ENCODE measurements at places on chromosomes 6 and 20. TPM values are rescaled to one million over a fixed set of nuclear protein-coding genes. Genes with fewer than 3 reads are reported as not detected.

GRCh38 chr6:21382821-21383449 lies 210.6 kb upstream of the SOX4 start:
- no peaks in the 10 kb centered on the region for H3K27me3 ChIP-seq
- H3K36me3 ChIP-seq, result no peaks in the 10 kb centered on the region
- peak overlapping the region; percentile 57 for H3K27ac ChIP-seq
- peak overlapping the region; percentile 31 for H3K4me3 ChIP-seq
- DNase-seq, result no peak

DNA sequence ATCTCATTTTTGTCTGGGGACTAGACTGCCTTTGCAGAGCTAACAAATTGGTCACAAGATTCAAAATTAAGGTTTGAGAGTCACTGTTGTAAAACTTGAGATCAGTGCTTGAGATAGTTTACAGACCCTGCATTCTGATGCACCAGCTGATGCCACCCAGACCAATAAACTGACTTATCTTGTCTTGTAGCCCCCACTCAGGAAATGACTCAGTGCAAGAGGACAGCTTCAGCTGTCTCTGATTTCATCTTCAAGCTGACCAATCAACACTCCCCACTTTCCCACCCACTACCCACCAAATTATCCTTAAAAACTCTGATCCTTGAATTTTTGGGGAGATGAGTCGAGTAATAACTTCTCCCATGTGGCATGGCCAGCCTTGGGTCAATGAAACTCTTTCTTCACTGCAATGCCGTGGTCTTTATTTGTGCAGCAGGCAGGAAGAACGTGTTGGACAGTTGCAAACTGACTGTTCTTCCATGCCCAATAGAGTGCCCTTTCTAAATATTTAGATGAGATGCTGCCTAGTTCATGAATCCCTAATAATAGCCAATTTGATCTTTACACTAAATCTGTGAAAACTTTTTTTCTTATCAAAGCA lies 48.3 kb upstream of the PROKR2 start:
- no peaks in the 10 kb centered on the region for H3K36me3 ChIP-seq
- no peak overlapping the region for H3K27ac ChIP-seq
- peaks cover 25% of the 10 kb centered on the region for H3K27me3 ChIP-seq
- H3K4me1 ChIP-seq, result no peaks in the 10 kb centered on the region

DNA sequence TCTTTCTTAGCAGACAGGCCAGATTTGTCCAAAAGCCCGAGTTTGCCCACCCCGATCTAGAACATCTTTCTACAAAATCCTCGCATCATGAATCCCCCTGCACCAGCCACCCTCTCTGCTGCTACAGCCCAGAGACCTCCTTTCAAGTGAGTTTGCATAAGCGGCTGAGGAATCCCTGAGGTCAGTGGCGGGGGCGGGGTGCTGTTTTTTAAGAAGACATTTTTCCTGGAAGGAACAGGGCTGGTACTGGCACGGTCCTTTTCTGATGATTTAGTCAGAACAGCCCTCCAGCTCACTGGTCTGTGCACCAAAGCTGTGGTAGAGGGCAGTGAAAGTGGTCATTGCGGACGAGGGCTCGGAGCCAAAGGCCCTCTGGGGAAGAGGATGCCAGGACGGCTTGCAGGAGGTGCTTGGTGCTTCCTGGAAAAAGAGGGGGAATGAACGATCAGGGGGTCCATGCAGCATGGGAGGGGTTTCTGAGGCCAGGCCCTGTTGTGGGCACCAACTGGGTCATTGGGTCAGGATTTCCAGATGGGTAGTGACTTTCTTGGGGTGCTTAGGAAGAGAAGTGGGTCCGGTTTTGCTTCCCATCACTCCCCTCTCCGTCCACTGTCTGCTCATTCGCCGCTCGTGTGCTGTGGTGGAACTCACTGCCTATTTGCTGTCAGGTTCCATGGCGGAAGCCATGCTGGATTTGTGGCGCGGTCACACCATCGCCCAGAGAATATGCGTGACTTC lies 50.4 kb downstream of the GNAS-AS1 start:
- no peaks in the 10 kb centered on the region for H3K36me3 ChIP-seq
- no peaks in the 10 kb centered on the region for H3K27me3 ChIP-seq
- H3K4me3 ChIP-seq, result no peak overlapping the region
- peaks cover 8% of the 10 kb centered on the region for H3K4me1 ChIP-seq
- no peak for DNase-seq

DNA sequence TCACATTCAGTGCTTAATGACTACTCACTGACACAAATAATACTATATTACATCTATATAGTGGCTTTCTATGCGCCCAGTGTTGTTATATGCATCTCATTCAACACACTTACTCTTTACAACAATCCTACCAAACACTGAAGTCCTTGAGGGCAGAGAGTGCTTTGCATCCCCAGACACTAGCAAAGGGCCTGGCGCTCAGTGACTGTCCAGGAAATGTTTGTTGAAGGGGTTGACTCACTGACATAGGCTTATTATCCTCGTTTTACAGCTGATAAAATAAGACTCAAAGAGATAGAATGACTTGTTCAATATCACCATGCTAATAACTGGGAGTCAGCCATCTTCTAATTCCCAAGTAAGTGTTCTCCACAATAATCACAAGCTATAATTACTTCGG lies 163.3 kb downstream of the ARHGAP18 start:
- DNase-seq, result no peak
- no peaks in the 10 kb centered on the region for H3K4me1 ChIP-seq
- no peaks in the 10 kb centered on the region for H3K27me3 ChIP-seq
- no peak overlapping the region for H3K4me3 ChIP-seq
- no peak overlapping the region for H3K27ac ChIP-seq

DNA sequence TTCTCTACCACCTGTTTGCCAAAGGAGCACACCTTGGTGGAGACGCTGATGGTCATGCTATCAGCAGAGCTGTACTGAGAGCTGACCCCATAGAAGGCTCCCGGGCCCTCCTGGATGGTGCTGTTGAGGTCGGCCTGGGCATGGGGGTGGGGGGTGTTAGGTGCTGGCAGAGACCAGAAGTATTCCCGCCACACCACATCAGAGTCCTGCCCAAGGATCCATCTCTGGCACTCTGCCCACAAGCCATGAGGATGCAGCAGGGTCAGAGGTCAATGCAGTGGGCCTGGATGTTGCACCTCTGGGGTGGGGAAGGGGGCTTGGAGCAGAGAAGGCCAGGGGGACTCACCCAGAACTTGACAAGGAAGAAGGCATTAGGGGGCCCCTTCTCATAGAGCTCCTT lies 7.4 kb downstream of the RPL10A start:
- H3K4me3 ChIP-seq, result peak overlapping the region; percentile 79
- H3K36me3 ChIP-seq, result peaks cover 8% of the 10 kb centered on the region
- peaks cover 11% of the 10 kb centered on the region for H3K27me3 ChIP-seq
- peaks cover 35% of the 10 kb centered on the region for H3K4me1 ChIP-seq
- H3K27ac ChIP-seq, result no peak overlapping the region
- DNase-seq, result no peak

Gene CCM2L
- 0.14 TPM for total RNA-seq

DNA sequence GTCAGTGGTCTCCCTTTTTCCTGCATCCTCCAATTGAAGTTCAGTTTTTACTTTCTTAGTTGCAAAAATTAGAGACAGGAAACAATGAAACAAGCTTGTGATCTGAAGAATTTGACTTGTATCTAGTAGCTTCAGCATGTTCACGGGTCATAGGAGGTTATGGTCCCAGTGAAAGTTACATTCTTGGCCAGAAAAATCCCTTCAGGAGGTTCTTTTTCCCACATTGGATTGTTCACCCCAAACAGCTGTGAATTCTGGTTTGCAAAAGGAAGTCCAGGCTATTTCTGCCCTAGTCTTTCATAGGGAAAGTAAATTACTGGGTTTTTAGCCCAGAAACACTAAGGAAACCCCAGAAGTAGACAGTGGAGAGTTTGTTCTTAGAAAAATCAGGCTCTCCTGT lies 8.1 kb downstream of the ANKS1A start:
- no peaks in the 10 kb centered on the region for H3K27me3 ChIP-seq
- H3K27ac ChIP-seq, result no peak overlapping the region
- H3K4me1 ChIP-seq, result peaks cover 4% of the 10 kb centered on the region

GRCh38 chr6:154325142-154325541 lies 31.5 kb downstream of the IPCEF1 start:
- H3K27ac ChIP-seq, result no peak overlapping the region
- DNase-seq, result no peak
- no peaks in the 10 kb centered on the region for H3K36me3 ChIP-seq
- peaks cover 3% of the 10 kb centered on the region for H3K4me1 ChIP-seq

Gene LINC00237
- not detected for total RNA-seq
